ENCODE measurements at places on chromosomes 6 and 20.

GRCh38 chr6:87925373-87926060 lies 122.1 kb upstream of the SPACA1 start:
- no peak for DNase-seq

DNA sequence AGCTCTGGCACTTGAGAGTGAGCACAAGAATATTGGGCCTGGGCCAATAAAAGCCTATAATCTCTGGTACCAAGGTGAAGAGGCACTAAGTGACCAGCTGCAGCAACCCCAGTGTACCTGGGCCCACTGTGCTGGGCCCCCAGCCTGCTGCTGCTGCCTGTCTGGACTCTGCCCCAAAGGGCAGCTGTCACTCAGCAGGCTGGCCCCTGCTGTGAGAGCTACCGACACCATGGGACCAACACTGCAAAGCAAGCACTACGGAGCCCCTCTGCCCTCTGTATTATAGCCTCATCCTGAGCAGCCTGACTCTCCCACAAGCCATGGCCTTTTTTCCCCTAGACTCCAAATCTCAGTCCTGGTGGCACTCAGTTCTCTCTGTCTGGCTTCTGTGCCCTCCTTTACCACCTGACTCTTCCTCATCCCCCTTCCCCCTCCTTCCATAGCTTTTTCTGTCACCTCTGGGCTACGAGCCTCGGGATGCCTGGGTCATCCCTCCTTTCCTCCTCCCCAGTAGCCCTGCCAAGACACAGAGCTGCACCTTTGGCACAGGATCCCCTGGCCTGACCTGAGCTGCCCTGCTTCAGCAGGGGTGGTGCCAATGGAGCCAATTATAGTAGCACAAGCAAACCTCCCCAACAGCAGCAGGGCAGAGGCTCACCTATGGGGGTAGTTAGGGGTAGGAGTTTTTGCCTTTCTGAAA lies 14.2 kb downstream of the RRP36 start:
- DNase-seq, result no peak

DNA sequence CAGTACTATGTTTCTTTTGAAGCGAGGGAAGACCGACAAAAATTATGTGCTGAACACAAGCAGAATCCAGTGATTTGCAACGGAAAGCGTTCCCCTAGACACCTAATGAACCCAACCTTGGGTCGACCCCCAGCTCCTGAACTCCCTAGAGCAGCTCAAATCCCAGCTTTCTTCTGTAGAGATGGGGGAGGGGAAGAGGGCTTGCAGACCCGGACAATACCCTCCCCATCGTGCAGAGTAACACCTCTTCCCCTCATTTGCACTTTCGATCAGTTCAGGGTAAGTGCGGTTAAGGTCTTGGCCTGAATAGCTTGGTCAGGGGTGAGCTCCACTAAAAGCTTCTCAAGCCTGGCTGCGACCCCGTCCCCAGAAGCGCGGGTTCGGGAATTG lies 404 bp downstream of the CEP162 start:
- DNase-seq, result no peak

GRCh38 chr6:74598462-74599393 lies 607.1 kb downstream of the COL12A1 start:
- DNase-seq, result no peak

- no peak for DNase-seq
These were observed 291.0 kb downstream of the ZFAND3 start for GRCh38 chr6:38110481-38110971.

GRCh38 chr6:153048631-153049030 lies 46.1 kb upstream of the MTRF1L start:
- DNase-seq, result no peak

DNA sequence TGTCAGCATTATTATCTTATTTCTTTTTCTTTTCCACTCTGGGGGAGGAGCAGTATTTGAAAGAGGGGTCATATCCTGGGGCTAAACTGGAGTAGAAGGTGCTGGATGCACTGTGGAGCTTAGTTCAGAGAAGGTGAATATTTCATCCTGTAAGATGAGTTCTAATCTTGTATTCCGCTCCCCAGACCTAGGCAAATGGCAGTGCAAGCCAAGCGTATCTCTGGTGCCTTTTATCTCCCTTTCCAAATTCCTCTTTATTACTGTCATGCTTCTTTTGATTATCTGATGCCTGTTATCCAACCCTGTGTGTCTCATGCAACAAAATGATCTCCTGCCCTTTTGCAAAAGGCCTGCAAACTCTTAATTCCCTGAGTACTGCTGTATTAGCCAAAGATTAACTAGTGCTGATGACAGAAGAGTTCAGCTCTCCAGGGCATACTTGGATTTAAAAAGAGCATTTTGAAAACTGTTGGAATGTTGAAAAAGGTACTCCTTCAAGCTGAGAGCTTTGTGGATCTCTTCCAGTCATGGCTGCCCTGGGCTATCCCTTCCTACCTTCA lies 138.0 kb downstream of the CARMIL1 start:
- DNase-seq, result no peak

- no peak for DNase-seq
These were observed 35.9 kb downstream of the OPN5 start for GRCh38 chr6:47817749-47818148.

GRCh38 chr6:12395898-12396297 lies 105.7 kb downstream of the EDN1 start:
- DNase-seq, result no peak

DNA sequence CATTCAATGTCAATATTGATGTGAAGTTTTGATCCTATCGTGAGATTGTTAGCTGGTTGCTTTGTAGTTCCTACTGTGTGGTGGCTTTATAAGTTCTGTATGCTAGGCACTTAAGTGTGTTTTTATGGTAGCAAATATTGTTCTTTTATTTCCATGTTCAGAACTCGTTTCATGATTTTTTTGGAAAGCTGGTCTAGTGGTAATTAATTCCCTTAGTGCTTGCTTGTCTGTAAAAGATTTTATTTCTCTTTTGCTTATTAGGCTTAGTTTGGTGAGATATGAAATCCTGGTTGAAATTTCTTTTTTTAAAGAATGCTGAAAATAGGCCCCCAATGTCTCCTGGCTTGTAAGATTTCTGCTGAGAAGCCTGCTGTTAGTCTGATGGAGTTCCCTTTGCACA lies 27.8 kb upstream of the PLCB1 start:
- no peak for DNase-seq

GRCh38 chr6:43911354-43912115 lies 141.5 kb downstream of the VEGFA start:
- no peak for DNase-seq

GRCh38 chr6:53593001-53593488 lies 48.1 kb upstream of the GCLC start:
- DNase-seq, result no peak

DNA sequence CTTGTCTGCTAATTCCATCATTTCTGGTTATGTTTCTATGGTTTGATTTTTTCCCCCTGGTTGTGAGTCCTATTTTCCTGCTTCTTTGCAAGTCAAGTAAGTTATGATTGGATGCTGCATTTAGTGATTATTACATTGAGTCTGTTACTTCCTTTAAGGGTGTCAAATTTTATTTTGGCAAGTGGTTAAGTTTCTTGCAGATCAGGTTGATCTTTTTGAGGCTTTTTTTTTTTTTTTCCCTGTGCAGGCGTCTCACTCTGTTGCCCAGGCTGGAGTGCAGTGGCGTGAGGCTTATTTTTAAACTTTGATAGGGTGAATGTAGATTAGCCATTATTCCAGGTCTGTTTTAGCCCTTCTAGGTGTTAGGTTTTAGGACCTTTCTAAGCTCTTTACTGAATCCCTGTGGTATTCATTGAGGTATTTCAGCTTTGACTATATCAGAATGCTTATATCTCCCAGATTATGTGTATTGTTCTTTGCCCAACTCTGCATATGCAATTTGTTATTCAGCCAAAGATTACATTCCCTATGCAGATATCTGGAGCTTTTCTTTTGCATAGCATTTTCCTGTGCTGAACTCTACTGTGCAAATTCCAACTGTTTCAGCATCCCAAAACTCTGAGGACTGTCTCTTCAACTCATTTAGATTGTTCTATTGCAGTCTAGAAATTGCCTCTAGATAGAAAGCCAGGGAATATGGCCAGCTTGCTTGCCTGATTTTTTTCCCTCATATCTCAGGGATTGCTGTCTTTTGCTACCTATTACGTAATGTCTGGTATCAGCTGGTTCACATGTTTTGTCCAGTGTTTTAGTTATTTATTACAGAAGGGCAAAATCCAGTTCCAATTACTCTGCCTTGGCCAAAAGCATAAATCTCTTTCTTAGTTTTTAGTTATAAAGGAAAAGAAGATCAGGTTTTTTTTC lies 113.3 kb downstream of the AFG1L start:
- DNase-seq, result no peak

- no peak for DNase-seq
These were observed 137.6 kb downstream of the UST start for GRCh38 chr6:148884461-148884860.

GRCh38 chr6:151885234-151885633 lies 77.8 kb downstream of the ESR1 start:
- no peak for DNase-seq

DNA sequence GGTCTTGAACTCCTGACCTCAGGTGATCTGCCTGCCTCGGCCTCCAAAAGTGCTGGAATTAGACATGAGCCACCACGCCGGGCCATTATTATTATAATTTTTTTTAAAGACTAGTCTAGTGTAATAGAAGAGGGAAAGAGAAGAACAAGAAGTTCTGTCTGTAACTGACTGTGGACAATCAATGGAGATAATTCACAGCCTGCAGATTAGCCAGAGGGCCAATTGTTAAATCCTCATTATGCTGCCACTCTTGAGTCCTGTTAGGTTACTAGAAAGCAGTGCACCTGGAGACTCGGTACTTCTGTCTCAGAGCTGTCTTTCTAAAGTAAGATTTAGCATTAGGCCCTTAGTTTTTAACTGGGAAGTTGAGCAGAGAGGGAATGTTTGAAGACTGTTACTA lies 37.5 kb downstream of the CARMIL1 start:
- no peak for DNase-seq

GRCh38 chr6:151300267-151300991 lies 60.7 kb downstream of the AKAP12 start:
- no peak for DNase-seq

GRCh38 chr6:28446818-28447511 lies 3.7 kb upstream of the ZSCAN23 start:
- DNase-seq, result no peak

DNA sequence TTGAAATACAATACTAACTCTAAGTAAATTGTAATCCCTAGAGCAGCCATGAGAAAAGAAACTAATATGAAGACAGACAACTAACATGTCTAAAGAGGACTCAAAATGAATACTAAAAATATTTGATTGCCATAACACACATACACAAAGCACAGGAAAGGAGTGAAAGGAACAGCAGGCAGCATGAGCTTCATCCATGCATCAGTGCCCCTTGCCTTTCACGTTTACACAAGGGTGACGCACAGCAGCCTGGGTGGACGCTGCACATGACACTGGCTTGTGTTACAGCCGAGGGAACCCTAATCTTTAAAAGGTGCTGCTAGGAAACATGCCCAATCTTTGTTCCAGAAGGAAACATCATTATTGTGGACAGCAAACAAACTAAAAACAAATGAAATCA lies 123.5 kb downstream of the MAN1A1 start:
- no peak for DNase-seq

DNA sequence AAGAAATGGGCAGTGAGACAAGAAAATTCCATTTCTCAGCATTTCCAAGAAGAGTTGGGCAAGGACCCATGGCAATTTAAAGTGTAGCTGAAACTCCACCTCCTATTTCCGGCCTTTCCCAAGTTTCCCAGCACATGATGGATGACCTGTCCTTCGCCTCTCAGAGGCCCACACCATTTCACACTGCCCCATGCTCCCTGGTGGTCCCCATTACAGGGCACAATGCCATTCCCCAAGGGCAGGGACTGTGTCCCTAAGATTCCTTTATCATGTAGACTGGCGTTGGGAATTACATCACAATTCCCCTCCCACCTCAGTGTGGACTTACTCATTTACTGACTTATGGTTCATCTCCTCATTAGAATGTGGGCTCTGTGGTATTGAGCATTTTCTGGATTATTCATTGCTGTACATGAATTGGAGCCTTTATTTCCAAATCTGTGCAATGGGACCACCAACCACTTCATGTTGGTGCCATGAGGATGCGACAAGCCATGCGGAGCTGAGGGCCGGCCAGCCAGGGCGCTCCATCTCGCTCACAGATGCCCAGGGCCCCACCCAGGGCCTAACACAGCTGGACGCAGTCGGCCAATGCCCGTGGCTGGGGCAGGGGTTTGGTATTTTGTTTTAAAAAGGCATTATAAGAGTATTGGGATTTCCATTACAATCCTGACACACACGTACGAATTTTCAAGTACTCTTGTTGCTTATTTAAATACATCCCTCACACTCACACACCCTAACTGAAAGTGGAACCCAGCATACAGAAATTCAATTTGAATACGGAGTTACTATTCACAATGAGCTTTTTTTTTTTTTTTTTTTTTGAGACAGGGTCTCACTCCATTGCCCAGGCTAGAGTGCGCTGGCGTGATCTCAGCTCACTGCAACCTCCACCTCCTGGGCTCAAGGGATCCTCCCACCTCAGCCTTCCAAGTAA lies 5.4 kb downstream of the ACSS1 start:
- DNase-seq, result no peak

- no peak for DNase-seq
These were observed 53.8 kb downstream of the PHF3 start for GRCh38 chr6:63689421-63689820.

- no peak for DNase-seq
These were observed 575.2 kb upstream of the ADGRB3 start for GRCh38 chr6:68059899-68060298.

GRCh38 chr6:111585241-111585973 lies 20.3 kb downstream of the TRAF3IP2 start:
- no peak for DNase-seq

- no peak for DNase-seq
These were observed 137.6 kb downstream of the MRPL14 start for GRCh38 chr6:43989581-43990146.

DNA sequence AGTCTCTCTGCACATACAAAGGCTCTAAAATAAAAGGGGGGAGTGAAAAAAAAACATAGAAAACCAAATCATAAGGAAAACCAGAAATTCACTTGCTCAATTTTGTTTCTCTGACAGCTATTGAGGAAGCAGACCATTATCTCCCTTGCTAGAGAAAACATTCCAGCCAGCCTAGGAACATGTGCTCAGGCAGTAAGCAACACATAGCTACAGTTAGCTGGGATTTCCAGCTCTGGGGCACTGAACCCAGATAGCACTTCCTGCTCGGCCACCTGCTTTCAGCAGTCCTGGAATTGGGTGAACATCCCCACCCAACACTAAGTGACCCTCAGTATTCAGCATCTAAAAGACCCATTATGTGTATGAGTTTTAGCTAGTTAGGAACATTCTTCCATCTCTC lies 61.3 kb downstream of the TNFRSF21 start:
- DNase-seq, result no peak

GRCh38 chr6:84588697-84589080 lies 175.7 kb downstream of the TBX18 start:
- no peak for DNase-seq
